ENCODE measurements at places on chromosomes 6 and 20.
A peak's percentile ranks its signal among the peaks of the same experiment; 100 is the strongest.

DNA sequence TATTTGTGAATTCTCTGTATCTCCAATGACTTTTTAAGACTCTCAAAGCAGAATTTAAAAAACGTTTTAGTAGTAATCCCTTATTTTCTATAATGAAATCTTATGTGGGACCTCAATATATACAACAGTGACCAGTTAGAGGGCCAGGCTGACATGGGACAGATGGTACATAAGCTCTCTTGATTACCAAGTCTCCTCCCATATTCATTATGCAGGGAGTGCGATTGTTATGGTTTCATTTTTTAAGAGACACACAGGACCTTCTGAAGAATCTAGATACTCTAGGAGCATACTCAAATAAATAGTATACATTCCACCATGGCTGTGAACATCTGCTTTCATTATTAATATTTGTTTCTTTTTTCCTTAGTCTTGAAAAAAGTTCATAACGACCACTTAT lies 43.5 kb downstream of the GCLC start:
- no peak for DNase-seq

DNA sequence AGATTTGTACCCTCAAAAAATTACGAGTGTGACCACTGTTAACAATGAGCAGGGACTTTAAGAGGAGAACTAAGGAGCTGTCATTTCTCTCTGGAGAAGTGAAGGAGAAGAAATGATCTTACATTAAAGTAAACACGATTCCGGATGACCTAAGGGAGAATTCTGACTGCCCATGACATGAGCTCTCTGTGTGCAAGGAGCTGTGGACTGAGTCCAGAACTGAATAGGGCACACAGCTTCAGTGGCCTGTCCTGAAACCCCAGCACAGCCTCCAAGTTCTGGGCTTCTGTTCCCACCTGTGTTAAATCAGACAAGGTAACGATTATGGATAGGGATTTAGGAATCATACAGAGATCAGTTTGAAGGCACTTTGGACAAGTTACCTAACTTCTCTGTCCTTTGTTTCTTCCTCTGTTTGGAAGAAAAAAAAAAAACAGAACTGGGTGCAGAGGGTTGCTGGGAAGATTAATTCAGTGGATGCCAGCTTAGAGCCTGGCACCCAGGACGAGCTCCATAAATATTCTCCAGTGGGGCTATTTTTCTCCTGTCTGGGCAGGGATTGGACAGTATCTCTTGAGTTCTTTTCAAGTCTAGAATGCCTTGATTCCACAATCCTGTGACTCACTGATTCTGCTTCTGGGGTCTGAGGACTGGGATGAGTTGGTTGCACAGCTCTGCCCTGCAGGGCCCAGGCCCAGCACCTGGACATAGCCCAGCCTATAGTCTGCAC lies 65.7 kb downstream of the MRPL14 start:
- DNase-seq, result peak; percentile 82

DNA sequence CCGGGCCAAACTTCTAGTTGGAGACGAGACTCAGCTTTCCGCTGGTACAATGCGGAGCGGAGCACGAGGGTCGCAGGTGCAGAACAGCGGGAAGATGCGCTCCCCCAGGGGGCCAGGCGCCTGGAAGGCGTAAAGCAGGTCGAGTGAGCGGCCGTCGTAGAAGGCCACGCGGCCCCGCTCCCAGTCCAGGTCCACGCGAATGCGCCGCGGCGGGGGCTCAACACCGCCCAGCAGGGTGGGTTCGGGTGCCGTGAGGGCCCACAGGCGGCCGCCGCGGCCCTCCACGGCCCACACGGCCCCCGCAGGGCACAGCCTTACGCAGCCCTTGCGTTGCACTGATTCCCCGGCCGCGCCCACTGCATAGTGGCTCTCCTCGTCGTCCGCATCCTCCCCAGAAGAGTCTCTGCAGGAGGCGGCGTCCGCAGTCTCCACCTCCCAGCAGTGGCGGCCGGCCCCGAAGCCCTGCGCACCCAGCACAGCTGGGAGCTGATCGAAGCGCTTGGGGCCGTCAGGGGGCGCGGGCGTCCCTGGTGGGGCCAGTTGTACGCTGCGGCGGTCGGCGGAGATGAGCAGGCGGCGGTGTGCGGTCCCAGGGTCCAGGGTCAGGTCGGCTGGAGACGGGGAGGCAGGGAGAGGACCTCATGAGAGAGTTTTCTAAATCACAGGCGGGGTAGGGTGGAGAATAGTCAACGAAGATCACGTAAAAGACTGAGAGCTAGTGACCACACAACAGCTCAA lies 4.3 kb downstream of the PPP1R11 start:
- no peak for DNase-seq

DNA sequence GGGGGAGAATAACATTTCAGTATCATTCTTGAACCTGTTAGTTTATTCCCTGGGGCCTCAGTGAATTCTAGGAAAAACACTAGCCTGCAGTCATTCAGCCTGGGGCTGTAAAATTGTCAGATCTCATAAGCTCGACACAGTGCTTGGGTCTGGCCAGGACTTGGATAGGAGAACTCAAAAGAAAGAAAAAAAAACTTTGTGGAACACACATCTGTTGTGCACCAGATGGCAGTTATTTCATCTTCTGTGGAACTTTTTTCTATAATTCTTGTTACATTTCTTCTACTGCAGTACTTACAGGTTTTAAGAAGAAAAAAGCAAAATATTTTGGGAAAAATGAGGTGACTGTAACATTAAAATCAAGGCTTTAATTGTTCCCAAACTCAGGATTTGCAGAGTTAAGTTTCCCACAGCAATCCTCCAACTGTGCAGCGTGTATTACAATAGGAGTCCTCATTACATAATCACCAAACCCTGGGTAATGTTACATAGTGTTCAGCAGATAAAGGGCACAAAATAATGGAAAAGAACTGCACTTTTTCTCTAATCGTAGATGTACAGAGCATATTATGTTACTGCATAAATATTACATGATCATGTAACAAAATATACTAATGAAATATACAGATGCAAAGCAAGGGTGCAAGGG lies 531.1 kb upstream of the CITED2 start:
- DNase-seq, result no peak

GRCh38 chr20:54067606-54068174 lies 2.7 kb downstream of the BCAS1 start:
- peak; percentile 17 for DNase-seq

DNA sequence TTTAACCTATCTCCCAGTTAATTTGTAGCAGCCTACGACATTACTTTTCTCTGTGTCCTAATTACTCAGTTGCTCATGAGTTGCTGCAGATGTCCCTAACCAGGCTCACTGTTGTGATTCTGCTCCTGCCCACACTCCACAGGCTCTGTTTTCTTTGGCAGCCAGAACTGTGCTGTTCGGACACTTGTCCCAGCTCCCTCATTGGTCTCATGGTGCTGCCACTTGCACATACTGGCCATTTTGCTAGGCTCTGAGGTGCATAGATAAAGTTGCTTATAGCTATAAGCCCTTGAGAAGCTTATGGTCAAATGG lies 55.0 kb downstream of the NOX3 start:
- DNase-seq, result no peak

GRCh38 chr6:2579241-2579761 lies 171.4 kb downstream of the MYLK4 start:
- DNase-seq, result peak; percentile 7

DNA sequence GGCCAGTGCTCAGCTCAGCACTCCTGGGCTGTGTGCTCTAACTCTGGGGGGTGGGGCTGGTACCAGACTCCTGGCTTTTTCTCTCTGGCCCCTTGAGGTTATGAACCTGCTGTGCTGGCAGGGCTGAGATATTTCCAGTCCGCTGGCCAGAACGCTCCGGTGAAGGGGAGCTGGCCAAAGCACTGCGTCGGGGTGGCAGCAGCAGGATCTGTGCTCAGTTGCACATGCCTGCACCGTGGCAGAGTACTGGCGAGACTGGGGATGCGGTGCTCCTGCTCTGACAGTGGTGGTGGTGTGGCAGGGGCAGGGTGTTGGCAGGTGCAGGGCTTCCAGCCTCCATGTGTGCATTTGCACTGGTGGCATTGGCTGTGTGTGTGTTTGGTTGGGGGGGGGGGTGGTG lies 374.4 kb downstream of the PHF3 start:
- DNase-seq, result no peak

GRCh38 chr6:35573495-35574110 lies 60.9 kb upstream of the TULP1 start:
- no peak for DNase-seq

DNA sequence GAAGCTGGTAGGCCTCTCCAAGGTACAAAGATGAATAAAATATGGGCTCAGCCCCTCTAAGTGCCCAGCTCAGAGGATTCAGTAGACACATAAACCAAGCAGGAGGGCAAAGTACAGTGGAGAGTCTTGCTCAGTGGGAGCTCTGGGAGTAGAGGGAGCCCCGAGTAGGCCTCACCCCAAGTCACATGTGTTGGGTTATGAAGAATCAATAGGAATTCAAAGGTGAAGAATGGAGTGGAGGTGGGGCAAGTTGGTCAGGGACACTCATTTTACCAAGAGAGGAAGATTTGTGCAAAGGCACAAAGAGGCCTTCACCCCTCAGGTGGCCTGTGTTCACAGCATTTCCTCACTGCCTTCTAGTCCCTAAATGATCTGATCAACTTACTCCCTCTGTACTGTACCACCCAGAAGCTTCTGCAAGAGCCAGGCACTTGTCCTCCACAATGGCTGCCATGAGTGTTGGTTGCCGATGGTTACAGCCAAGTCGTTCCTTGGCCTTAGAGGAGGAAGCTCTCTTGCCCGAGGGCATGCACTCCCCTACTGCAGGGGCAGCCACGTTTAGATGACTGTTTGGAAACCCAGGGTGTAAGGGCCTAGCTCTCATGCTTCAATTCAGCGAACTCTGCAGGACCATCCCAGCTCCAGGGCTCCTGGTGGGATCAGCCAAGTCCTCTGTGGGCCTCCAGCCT lies 6.7 kb upstream of the CDKN1A start:
- peak; percentile 59 for DNase-seq

- no peak for DNase-seq
Observed at GRCh38 chr6:164690241-164690640, 619.2 kb downstream of the C6orf118 start.

DNA sequence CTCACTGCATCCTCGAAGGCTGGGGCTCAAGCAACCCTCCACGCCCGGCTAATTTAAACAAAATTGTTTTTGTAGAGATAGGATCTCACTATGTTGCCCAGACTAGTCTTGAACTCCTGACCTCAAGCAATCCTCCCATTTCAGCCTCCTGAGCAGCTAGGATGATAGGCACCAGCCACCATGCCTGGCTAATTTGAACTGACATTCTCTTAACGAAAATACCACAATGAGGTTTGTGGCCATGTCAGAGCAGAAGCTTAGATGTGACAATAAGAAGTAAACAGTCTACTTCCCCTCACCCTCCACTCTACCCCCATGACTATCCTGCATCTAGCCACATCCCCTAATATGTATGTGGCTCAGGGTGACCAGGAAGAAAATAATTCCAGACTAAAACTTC lies 74.8 kb upstream of the PLCB4 start:
- DNase-seq, result no peak

- DNase-seq, result no peak
Observed at GRCh38 chr20:12156252-12156651, 238.6 kb downstream of the BTBD3 start.

DNA sequence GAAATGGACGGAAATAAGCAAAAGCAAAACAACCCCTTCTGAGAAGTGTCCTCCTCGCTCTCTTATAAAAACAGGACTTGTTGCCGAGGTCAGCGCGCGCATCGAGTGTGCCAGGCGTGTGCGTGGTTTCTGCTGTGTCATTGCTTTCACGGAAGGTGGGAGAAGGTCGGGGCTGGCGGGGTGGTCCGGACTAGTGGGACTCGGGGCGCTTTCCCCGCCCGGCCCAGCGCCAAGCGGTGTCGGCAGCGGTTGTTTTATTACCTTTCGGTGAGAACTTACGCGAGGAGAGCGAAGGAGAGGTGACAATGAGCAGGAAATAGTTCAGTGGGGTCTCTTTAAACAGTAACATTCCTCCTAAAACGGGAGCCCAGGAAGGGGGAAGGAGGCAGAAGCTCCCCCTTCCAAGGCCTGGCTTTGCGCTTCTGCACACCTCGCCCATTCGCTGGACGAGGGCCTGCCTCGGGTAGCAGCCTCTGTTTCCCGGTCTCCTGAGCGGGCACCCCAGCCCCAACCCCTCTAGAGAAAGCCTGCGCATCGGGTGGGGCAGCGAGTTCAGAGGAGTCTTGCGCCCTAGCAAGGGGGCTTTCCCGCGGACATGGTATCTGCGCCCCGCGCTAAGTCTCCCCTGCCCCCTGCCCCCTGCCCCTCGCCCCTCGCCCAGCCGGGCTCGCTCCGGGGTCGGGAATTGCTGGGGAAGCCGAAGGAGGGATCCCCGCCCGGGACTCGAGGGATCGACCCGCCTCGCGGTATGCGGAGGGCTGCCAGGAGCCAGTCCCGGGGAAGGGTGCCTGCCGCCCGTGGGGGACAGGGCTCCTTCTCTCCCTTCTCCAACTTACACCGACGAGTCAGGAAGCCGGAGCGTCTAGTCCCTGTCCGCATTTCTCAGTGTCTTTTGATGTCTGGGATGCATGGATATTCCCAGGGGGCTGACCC lies 1.2 kb upstream of the TBXT start:
- no peak for DNase-seq

- no peak for DNase-seq
Observed at GRCh38 chr6:99592900-99593299, 13.7 kb upstream of the PRDM13 start.

DNA sequence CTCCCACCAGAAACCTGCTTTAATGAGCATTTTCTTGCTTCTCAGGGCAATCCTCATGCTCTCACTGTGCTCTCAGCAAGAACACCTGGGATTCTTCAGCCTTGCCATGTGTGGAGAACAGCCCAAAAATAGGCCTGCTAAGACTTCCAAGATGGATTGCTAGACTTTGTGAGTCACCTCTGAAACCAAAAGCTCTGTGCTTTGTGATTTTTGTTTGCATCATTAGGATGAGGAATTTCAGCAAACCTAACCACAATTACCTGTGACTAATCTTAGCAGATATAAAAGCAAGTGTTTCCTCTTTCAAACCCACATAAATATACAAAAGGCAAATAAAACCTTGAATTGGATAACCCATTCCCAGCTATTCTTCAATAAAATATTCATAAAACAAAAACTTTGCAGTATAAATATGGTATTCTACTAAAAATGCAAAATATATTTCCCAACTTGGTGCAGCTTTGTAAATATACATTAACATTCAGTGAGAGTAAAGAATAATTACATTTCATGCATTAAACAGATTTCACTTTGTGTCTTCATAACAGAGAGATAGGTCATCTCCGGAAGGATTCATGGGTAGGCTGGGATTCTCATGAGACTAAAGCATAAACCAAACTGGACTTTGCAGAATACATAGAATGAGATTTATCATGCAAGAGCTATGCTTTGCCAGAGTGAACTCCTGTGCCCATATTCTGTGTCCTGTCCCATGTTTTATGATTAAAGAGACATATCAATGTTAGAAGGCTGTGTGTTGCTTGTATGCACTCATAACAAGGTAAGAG lies 33.5 kb downstream of the TPBG start:
- peak; percentile 96 for DNase-seq

DNA sequence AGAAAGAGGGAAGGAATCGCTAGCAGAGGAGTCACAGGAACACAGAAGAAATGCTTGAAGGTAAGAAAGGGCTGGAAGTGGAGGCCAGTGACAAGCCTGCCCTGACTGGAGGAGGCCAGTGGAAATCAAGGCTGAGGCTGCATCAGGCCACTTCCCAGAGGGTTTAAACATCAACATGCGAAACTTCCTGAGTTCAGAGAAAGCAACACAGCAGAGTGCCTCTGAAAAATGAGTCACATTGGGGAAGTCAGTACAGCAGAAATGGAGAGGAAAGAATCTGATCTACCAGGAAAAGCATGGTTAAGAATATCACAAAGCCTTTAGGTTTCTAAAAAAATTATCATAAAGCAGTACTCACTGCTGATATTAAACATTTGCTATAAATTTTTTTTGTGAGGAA lies 23.3 kb downstream of the NAPB start:
- peak; percentile 55 for DNase-seq

GRCh38 chr6:87972279-87972678 lies 75.4 kb upstream of the SPACA1 start:
- no peak for DNase-seq
